DND-41 (cell line): ENCODE measurements at places on chromosomes 5 and 9.

DNA sequence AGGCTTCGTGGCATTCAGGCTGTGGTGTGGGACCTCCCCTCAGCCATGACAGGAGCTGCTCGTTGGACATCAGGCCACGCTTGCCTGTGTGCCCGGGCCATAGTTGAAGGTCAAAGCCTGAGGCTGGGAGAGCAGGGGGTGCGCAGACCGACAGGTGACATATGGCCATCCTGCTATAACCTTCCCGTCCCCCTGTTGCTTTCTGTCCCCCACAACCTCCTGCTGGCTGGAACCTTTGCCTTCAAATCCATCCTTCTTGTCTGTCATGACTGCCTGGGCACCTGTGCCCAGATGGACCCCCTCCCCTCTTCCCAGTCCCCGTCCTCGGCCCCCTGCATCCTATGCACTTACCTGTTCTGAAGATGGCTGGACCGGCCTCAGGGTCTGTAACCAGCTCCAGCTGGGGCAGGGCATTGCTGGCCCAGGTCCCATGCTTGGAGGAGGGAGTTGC, 83.2 kb downstream of the WNK2 start:
- no peak for DNase-seq

GRCh38 chr5:109935833-109936490, 246.2 kb downstream of the MAN2A1 start:
- DNase-seq, result no peak

GRCh38 chr5:98774192-98775033, 950 bp downstream of the RGMB start:
- DNase-seq, result no peak

GRCh38 chr5:59693492-59694309, 199.8 kb downstream of the PDE4D start:
- no peak for DNase-seq

DNA sequence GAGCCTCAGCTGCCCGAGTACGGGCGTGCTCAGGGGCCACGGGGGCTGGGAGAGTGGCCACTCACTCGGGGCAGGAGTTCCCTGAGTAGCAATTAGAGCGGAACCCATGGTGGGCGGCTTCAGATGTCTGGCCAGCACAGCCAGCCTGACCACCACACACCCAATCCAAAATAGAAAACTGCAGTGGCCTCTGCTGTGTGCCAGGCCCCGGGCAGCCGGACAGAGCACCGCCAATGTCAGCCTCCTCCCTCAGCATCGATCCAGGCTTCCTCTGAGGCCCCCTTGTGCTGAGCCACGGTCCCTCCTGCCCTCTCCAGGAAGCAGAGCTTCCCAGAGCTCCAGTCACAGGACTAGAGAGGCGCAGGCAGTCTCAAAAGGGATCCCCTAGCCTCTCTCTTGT, 2.7 kb downstream of the ADAMTS2 start:
- DNase-seq, result no peak

- DNase-seq, result no peak
These were observed 16.1 kb upstream of the ARSI start for GRCh38 chr5:150318613-150319483.

DNA sequence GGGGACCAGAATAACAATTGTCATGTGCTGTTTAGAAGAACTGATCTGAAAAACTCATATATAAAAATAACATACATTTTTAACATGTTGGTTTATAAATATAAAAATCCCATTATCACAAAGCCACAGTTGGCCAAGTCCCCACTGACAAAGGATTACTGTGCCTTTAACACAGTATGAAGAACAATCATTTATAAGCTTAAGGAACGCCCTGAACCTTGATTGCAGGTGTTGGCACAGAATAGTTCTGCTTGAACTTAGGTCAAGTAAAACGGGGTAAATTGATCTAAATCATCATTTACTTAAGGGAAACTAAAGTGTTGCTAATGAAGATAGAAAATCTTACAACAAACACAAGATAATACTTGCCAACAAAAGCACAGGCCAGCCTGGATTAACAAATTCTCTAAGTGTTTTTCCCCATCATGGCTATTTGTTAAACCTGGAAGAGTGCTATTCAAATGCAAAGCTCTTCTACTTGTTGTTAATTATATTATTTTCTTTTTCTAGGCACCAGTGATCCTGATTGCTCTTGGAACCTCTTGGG, 46.1 kb downstream of the ASTN2 start:
- no peak for DNase-seq

DNA sequence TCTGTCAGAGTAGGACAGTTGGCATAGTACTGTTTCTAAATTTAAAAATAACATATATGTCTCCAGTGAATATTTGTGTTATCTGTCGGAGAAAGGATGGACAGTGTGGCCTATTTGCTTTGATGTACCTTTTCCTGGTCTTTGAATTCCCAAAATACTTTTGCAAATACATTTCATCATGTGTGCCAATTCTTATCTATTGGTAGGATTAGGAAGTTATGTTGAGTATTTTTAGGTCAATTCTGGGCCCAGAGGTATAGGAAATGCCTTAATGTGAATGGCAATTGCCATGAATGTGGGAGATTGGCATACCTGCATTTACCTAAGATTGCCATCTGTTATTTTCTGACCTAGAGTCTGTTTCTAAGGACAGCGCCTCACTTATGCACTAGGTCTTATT, 5.8 kb downstream of the FOCAD start:
- DNase-seq, result no peak
